Esophagus (tissue), 2 donors: ENCODE measurements at places on chromosomes 16 and 17. TPM values are rescaled to one million over a fixed set of nuclear protein-coding genes. Genes with fewer than 3 reads are reported as not detected.

The USB1 gene
- polyA plus RNA-seq = 15.8 TPM

The DDX42 gene
- 69.6 TPM for polyA plus RNA-seq

The CFAP52 gene
- polyA plus RNA-seq = 0.15 TPM

The SNAI3 gene
- 0.24 TPM for polyA plus RNA-seq

The PRSS8 gene
- 201 TPM for polyA plus RNA-seq

The C1QL1 gene
- 0.79 TPM for polyA plus RNA-seq

The TPSAB1 gene
- polyA plus RNA-seq = 2.8 TPM

The TAC4 gene
- not detected for polyA plus RNA-seq

The TNFRSF17 gene
- 0.08 TPM for polyA plus RNA-seq

The ZPBP2 gene
- polyA plus RNA-seq = not detected

The PRDM7 gene
- not detected for polyA plus RNA-seq

The PDF gene
- 16.9 TPM for polyA plus RNA-seq

The PMFBP1 gene
- 0.46 TPM for polyA plus RNA-seq

The ZFP3 gene
- polyA plus RNA-seq = 1.8 TPM

The KRTAP4-9 gene
- not detected for polyA plus RNA-seq

The SRCIN1 gene
- polyA plus RNA-seq = 2.5 TPM

The DLG4 gene
- 3.2 TPM for polyA plus RNA-seq

The KRTAP17-1 gene
- polyA plus RNA-seq = not detected

The WNT9B gene
- 0.06 TPM for polyA plus RNA-seq

The CDC27 gene
- polyA plus RNA-seq = 9.0 TPM

The ERN2 gene
- polyA plus RNA-seq = 0.20 TPM

The KRT12 gene
- polyA plus RNA-seq = not detected

The GAA gene
- polyA plus RNA-seq = 10.1 TPM

The CAMKK1 gene
- polyA plus RNA-seq = 4.9 TPM

The VASN gene
- polyA plus RNA-seq = 25.5 TPM

The MT1H gene
- polyA plus RNA-seq = 63.3 TPM

The ZNF213 gene
- 6.5 TPM for polyA plus RNA-seq

The KRTAP4-6 gene
- polyA plus RNA-seq = not detected

The SYT17 gene
- polyA plus RNA-seq = 3.5 TPM

The XAF1 gene
- polyA plus RNA-seq = 26.8 TPM

The ADAD2 gene
- polyA plus RNA-seq = 11.5 TPM

The OR4D1 gene
- polyA plus RNA-seq = under 0.01 TPM

The ITGAL gene
- polyA plus RNA-seq = 2.2 TPM

The HSPB9 gene
- polyA plus RNA-seq = 0.04 TPM

The SYCE1L gene
- 0.87 TPM for polyA plus RNA-seq

The ALOX15B gene
- 22.8 TPM for polyA plus RNA-seq

The ASGR1 gene
- 0.84 TPM for polyA plus RNA-seq

The C16orf74 gene
- polyA plus RNA-seq = 9.7 TPM

The CDRT15 gene
- polyA plus RNA-seq = not detected

The ALDOC gene
- 21.3 TPM for polyA plus RNA-seq

The GCGR gene
- 0.14 TPM for polyA plus RNA-seq

The OTOA gene
- not detected for polyA plus RNA-seq

The KRT34 gene
- polyA plus RNA-seq = 0.19 TPM

The PPY gene
- polyA plus RNA-seq = not detected

The ZMYND15 gene
- polyA plus RNA-seq = 0.96 TPM

The KRT10 gene
- polyA plus RNA-seq = 30.1 TPM

The PRKCB gene
- 0.39 TPM for polyA plus RNA-seq

The CORO6 gene
- polyA plus RNA-seq = 12.6 TPM

The PRPSAP2 gene
- polyA plus RNA-seq = 14.7 TPM

The EFCAB13 gene
- 0.61 TPM for polyA plus RNA-seq

The PROCA1 gene
- 2.0 TPM for polyA plus RNA-seq
